Fibroblast of skin of left biceps (primary cell): ENCODE measurements at places on chromosomes 2 and 18.
A peak's percentile ranks its signal among the peaks of the same experiment; 100 is the strongest.

- peak; percentile 87 for DNase-seq
Observed at GRCh38 chr2:207505728-207506127, 24.0 kb upstream of the CREB1 start.

GRCh38 chr2:168913495-168913894 is 12.4 kb downstream of the G6PC2 start:
- no peak for DNase-seq

GRCh38 chr18:66621816-66622576 is 18.1 kb upstream of the CDH19 start:
- DNase-seq = no peak

DNA sequence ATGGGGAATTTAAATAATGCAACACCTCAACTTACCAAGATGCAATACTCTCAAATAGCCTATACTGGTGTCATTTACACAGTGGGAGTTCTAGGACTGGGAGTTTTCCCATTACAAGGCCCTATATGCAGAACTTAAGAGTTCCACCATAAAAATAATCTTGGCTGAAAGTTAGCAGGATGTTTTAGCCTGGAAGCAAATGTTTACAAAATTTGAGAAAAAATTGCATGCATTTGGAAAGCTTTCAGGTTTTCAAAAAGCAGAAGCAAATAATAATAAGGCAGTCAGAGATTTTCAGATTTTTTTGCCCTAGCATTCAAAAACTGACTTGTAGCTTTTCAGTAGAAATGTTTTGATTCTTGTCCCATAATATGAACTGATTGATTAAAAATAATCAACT is 397.3 kb downstream of the ARHGAP15 start:
- DNase-seq = no peak

DNA sequence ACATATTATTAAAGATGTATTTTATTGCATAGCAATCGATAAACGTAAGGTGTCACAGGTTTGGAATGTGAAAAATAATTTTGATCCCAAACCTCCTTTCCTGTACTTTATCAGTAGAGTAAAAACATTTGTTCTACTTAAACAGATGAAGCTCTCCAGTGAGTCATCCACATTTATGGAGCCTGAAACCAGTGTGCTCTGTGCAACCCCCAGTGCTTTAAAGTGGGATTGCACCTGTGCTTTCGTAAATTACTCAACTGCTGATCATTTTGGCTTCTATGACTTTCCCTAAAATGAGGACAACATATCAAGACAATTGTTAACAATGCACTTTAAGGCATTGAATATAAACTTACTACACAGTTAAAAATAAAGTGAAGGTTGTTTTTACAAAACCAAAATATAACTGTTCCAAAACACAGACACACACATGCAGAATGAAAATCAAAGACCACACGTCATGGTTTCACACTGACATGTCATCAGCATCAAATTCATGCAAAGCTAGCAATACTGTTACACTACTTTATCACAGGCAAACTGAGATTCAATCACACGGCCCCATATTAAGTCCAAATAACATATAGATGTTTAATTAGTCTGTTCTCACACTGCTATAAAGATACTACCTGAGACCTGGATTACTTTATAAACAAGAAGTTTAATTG is 9.7 kb downstream of the TMEM18 start:
- no peak for DNase-seq

- DNase-seq = peak; percentile 60
Observed at GRCh38 chr2:65232636-65233035, 5.0 kb downstream of the ACTR2 start.

DNA sequence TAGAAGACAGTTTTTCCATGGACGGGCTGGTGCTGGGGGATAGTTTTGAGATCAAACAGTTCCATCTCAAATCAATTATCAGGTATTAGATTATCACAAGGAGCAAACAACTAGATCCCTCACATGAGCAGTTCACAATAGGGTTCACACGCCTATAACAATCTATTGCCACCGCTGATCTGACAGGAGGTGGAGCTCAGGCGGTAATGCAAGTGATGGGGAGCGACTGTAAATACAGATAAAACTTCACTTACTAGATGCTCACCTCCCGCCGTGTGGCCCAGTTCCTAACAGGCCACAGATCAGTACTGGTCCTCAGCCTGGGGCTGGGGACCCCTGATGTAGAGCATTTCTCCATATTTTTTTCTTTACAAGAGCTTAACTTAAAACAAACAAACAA is 203.6 kb downstream of the CDH7 start:
- DNase-seq = no peak

DNA sequence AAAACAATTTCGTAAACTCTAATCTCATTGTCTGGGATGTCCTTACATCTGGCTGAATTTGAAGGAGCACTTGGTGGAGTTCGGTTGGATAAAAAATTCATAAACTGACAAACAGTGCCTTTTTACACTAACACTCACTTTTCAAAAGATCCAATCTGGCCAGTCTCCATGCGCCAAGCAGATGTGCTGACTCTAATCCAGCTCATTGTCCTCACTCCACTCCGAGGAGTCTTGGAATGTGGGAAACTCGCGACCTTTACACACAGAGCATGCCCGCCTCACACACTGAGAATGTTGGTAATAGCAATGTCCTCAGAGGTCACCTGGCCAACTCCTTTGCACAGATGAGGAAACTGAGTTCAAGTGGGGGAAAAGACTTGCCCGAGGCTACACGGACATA is 66.8 kb downstream of the XDH start:
- no peak for DNase-seq

- DNase-seq = no peak
Observed at GRCh38 chr18:23493654-23494053, 9.7 kb upstream of the RMC1 start.

- DNase-seq = no peak
Observed at GRCh38 chr18:78228974-78229373, 750.6 kb upstream of the SALL3 start.

DNA sequence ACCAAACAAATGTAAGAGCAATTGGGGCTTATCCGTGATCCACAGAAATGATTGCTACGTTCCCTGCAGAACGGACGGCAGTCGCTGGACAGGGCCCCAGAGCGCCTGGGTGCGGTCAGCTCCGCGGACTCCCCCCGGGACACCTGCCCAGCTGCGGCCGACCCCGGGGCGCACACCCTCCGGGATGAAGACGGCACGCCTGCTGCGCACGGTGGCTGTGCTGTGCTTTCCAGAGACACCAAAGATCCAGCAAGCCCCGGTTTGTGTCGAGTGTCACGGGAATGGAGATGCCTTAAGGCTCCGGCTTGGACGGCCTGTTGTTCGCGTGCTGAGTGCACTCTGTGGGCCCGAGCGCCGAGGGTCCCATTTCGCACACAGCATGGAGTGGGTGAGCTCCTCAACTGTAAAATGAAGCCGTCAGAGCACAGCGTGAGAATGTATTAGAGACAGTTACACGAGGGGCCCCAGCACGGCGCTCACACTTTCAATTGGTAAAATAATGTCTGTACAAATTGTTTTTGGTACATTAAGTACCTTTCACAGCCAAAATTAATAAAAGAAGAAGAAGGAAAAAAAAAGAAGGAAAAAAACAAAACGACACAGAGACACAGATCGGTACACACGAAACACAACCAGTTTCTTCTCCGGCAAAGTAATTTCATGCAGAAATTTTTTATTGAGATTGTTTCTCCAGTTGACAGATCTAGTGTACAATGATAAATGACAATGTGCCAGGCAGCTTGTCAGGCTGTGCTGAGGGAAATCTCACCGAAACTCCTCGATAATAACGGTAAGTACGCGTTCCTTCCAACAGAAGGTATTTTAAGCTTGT is 615.8 kb upstream of the SALL3 start:
- no peak for DNase-seq

DNA sequence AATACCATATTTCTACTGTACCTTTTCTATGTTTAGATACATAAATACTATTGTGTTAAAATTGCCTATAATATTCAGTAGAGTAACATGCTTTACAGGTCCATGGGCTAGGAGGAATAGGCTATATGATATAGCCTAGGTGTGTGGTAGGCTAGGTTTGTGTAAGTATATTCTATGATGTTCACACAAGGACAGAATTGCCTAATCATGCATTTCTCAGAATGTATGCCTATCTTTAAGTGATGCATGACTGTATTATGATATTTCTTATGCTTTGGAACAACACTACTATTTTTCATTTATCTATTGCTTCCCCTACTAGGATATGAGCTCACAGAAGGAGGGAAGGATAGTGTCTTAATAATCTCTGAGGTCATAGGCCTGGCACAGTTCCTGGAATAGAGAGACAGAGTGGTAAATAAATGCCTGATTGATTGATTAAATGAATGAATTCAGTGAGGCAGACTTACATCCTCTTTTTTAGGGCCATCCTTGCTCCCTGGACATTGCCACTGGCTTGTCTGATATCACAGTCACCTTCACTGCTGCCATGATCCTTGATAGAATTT is 121.0 kb downstream of the MYO3B start:
- DNase-seq = no peak

GRCh38 chr2:140085674-140086073 is 1305.5 kb upstream of the NXPH2 start:
- no peak for DNase-seq

DNA sequence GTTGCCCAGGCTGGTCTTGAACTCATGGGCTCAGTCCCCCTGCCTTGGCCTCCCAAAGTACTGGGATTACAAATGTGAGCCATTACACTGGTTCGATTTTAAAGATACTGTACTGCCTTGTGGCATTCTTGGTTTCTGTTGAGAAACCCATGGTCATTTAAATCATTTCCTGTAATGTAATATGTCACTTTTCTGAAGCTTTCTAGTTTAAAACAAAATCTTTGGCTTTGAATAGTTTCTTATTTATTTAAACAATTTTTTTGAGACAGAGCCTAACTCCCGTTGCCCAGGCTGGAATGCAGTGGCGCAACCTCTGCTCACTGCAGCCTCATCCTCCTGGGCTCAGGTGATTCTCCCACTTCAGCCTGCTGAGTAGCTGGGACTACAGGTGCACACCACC is 8.9 kb downstream of the ZNF512 start:
- no peak for DNase-seq

GRCh38 chr18:22101731-22102130 is 67.7 kb upstream of the GATA6 start:
- DNase-seq = no peak

- no peak for DNase-seq
Observed at GRCh38 chr2:101295895-101296294, 12.6 kb downstream of the RNF149 start.

DNA sequence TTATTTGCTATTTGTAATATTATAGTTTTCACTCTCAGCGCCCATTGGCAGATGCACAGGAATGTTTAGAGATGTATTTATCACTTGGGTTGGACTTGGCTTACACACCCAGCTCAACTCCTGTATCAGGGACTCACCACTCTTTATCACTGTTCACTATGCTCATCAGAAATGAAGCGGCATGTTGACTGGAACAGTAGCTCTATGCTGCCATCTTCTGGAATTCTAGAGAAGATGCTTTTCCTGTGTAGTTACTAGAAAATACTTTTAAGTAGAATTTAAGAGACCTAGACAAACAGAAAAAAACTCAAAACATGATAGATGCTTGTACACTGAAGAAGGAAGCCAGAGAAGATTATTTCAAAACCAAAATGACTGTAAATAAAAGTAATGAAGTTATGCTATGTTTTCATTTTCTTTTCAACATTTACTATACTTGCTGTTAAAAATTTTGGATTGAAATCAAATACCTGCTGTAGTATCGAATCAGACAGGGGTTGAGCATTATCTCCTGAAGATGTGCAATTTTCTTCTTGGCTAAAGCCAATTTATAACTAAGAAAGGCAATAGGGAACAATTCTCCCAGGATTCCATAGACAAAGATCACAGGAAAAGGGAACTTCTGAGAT is 47.4 kb upstream of the NXPH2 start:
- peak; percentile 17 for DNase-seq

DNA sequence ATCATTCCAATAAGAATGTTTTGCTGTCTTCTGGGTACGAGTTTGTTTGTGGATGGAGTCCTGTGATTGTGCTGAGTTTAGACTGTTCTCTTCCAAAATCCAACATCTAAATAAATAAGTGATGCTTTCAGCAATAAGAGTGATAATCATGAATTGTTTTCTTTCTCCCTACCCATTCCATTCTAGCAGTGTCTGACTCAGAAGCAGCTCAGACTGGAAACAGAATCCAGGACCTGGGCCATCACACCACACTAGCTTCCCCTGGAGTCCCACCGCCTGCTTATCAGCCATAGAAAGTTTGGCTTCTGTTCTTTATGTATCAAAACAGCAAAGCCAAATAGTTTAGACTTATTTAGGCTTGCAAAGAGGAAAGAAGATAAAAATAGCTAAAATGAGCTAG is 76.4 kb upstream of the CNGA3 start:
- no peak for DNase-seq

DNA sequence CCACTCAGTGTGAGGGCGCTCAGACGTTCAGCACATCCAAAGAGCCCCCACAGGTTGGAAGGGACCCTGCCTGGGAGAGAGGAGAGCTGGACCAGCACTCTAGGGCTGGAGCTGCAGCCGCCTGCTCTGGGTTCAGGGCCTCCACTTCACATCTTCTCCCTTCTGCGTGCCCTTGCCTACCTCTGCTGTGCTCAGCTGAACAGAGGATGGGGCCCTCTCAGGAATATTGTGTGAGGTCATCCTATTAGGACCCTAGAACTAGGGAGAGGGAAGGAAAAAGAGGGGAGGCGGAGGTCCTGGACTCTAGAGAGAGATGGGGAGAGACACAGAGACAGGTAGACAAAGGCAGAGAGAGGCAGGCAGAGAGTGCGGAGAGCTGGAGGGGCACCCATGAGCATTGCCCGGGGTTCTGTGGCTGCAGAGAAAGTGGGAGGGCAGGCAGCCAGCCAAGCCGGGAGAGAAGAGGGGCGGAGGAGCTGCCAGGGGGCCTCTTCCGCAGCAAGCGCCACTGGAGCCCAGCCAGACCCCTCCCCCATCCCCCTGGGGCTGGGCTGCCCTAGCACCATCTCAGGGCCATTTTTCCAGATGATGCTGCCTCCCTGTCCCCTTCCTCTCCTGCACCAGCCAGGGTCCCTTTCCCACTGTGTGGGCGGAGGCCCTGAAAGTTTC is 8.3 kb upstream of the TNS1 start:
- DNase-seq = no peak

GRCh38 chr2:127417406-127417805 is 821 bp upstream of the PROC start:
- no peak for DNase-seq

DNA sequence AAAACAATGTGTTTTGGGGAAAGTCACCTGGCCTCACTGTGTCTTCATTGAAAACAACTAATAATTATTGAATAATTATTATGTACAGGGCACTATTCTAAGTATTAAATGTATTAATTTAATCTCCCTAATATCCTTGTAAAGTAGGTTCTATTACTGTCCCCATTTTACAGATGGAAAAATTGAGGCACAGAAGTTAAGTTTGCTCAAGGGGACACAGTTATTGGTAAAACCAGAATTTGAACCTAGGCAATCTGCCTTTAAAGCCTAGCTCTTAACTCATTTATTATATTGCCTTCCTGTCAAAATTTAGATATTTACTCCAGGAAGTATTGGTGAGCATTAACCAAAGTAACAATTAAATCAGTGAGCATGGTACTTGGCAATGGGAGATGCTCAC is 84.6 kb downstream of the PMS1 start:
- no peak for DNase-seq

- DNase-seq = peak; percentile 83
Observed at GRCh38 chr2:233486778-233487552, 79.6 kb downstream of the USP40 start.
